CMK (cell line): ENCODE measurements at places on chromosomes 13 and 19.

DNA sequence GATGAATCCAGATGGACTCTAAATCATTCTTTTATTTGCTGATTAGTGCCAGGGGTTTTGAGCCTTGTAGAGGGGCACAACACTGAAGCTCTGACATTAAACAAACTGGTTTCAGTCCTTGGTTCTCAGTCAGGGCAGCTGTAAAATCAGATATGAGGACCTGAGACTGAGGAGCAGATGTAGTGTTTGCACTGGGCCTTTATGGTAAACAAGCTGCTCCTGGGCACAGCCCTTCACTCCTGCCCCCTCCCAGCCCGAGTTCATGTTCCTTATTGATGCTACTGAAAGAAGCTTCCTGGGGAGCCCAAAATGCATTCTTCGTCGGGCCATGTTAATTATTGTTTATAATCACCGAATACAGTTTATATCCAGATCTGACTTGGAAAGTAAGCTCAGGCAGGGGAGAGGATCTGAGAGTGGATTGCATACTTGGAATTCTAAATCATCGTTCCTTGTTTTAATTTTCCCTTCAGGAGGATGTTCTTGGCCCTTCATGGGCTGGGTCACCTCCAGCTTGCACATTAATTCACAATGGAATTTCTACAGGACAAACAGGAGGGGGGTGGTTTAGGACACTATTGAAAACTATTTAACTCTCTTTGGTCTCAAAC is 213.5 kb downstream of the FGF9 start:
- DNase-seq: no peak

DNA sequence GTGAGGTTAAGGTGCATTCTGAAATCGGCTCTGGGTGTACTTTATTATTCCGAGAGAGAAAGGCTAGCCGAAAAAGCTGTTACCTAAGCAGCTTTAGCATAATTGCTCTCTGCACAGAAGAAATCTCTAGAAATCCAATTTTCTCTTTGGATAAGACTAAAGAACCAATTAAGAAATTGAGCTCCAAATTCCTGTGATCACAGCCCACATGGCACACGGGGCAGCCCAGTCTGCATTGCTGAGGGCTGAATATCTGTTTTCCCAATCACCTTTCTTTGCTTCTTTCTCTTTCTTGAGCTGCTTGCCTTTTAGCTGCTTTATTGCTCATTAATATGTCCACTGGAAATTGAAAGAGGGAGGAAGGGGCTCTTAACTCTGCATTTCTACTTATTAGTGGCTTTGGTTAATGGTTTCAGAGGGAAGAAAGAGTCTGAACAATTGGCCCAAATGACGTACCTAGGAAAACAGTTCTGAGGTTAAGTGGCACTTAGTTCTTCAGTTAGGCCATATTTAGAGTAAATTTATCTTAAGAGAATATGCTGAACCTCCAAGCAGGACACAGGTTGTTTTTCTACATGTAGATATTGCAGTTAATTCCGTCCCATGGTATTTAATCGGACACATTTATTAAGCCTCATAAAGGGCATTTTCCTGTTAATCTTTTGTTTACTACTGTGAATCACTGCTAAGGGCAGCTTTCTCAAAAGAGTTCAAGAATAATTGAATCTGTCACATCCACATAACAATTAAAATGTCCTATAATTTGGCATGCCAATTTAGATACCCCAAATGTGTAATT is 265.7 kb downstream of the ABCC4 start:
- DNase-seq: no peak

DNA sequence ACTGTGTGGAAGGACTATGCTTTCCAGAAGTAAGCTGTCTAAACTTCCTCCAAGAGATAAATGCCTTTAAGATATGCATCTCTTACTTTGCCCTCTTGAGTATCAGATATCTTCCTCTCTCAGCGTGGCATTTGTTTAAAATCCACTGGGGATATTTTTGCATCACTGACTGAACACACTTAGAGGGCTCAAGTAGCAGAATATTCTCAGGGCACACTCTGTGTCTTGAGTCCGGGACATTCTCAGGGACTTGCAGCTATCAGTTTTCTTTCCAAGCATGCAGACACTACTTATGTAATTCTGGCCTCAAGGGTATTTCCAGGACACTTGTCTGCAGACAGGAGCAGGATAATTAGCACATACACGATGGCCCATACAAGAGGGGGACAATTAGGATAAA is 84.7 kb downstream of the ERCC5 start:
- DNase-seq: no peak

DNA sequence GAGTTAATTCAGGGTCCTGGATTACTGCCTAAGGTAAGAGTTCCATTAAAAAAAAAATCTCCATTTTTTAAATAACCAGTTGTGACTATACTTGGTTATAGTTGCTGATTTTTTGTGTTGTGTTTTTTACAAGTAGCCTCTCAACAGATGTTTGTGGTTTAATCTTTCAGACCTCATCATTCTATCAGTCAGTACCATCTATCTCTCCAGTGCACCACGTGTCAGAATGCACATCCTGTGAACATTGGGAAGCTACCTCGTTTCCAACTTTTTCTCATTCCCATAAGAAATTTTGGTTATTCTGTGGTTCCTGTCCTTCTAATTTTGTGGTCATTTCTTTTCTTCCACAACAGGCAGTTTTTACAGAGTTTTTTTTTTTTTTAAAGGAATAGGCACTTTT is 39.2 kb downstream of the WDFY2 start:
- DNase-seq: no peak

DNA sequence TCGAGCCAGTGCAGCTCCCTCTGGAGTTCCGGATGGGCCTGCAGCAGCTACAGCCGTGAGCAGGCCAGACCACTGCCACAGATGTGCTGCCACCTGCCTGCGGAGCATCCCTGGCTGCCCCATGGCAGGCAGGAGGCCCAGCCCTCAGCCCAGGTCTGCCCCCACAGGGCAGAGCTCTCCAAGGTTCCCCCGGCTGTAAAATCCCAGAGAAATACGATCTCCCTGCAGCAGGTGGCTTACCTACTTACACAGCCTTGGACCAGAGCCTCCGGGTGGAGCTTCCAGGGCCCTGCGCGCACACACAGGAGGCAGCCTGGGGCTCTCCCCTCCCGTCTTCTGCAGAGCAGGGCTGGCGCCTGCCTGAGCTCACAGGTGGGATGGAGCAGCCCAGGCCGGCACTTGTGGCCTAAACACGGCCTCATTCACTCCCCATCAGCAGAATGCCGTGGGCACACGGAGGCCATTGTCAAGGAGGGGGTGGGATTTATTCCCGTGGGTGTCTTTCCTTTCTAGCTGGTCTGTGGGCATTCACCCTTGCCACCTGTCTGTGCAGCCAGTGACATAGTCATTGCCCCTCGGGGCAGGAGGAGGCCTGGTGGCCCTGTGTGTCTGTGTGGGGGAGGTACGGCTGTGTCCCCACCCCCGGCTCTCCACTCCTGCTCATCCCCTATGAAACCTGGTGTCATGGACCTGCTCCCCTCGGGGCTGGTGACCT is 118.0 kb downstream of the KDM4B start:
- no peak for DNase-seq

DNA sequence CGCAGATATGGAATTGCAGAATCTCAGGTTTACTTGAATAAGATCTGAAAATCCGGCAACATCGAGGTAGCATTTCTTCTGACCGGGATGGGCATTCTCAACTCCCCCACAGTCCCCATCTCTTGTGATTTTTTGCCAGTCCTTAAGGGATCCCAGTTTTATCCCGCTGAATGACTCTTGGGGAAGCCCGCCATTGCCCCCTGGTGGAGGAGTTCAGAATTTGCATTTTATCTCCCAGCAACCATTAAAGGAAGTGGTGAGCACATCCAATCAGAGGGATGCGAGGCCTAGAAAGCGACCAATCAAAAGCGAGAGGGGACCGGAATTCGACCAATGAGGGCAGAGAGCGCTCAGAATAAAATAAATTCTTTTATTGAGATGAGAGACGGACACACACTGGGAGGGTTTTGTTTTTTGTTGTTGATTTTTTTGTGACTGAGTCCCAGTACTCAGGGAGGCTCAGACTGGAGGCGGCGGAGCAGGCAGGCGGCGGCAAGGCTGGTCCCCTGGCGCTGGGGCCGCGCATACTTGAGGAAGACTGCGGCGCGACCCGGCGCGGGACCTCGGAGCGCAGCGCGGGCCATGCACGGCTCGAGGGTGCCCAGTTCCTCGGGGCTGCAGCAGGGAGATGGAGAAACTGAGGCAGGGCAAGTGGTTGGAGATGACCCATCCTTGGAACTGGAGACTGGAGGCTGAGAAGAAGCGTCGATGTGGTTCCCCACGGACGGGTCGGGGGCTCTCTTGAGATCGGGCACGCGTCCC is 3.9 kb upstream of the TTC9B start:
- peak; percentile 79 for DNase-seq

- no peak for DNase-seq
Measured at GRCh38 chr19:28435551-28436271, 777.2 kb downstream of the UQCRFS1 start.

- no peak for DNase-seq
Measured at GRCh38 chr13:46523972-46524752, 28.8 kb upstream of the LRCH1 start.

- DNase-seq: no peak
Measured at GRCh38 chr13:71803066-71803465, 63.9 kb downstream of the DACH1 start.

DNA sequence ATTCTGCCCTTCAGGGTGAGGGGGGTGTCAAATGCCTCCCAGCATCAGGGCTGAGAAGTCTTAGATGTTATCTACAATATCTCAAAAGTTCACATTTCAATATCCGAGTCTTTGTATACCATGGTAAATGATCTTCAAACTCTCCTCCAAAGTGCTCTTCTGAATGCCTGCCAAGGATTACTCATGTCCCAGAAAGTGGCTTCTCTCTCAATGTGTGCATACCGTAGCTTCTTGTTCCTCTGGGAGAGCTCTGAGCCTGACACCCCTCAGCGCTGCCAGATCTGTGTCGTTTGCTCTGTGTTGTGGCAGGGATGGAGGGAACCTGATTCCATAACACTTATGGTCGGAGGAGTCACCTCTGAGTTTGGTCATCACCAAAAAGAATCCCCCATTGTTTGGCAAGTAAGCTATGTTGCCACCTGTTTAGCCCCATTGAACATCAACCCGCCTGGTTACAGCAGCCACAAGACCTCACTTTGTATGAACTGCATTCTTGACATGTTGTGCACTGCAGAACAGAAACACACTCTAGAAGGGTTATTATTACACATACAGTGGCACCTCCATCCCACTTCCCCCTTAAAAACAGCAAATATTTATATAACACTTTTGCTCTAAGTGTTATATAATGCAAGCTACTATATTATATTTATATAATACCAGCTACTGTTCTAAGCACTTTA is 163.1 kb upstream of the MIR17HG start:
- no peak for DNase-seq

DNA sequence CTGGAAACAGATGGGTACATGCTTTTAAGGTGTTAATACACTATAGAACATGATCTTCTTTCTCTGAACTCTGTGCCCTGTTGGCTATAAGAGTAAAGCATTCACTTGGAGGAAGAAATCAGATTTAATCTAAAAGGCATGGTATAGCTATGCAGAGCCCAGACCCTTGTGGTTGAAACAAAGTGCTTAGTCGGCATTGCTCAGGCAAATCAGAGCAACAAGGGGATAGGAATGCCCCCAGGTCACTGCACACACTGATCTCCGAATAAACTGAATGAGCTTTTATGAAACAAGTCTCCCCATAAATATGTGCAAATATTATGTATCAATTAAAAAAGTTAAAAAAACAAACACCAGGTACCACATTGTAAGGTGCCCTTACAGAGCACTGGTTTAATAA is 52.0 kb upstream of the RGCC start:
- DNase-seq: no peak

- DNase-seq: no peak
Measured at GRCh38 chr13:109780845-109781383, 5.5 kb downstream of the IRS2 start.

- no peak for DNase-seq
Measured at GRCh38 chr13:79382545-79383275, 23.3 kb downstream of the RBM26 start.

GRCh38 chr13:109728061-109728460 is 58.3 kb downstream of the IRS2 start:
- no peak for DNase-seq

- no peak for DNase-seq
Measured at GRCh38 chr13:93859716-93860115, 619.8 kb downstream of the DCT start.

DNA sequence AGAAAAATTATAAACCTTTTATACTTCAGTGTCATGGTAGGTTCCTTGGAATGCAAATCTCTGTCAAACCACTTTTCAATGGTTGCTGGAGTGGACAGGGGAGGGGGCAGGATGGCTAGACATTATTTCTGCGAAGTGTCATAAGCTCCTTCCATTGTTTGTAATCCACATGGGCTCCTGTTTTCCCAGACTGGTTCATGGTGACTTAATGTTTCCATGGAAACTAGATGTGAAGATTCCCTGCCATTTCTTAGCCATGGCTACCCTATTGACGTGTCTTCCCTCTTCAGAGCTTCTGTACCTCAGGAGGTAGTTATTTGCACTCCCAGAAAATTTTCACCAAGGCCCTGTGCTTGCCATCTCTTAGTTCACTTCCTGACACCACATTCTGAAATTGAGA is 95.3 kb downstream of the UFM1 start:
- DNase-seq: no peak

DNA sequence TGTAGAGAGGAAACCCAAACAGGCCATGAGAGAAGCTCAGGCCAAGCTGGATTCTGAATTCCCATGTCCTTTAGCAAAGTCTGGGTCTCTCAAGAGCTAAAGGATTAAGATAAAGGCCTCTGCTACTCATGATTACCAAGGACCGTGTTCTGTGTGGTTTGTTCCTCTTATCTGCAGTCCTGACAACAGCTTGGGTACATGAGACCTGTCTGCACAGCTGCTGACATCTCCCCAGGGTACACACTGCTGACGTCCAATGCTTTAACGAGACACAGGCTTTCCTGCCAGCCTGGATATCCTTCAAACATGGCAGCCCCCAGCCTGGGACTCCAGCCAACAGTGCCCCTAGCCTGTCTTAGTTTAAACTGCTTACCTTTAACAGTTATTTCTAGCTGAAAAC is 211.0 kb downstream of the SLC7A1 start:
- DNase-seq: no peak

- DNase-seq: no peak
Measured at GRCh38 chr19:15562861-15563260, 52.2 kb upstream of the CYP4F8 start.

GRCh38 chr13:79459906-79460305 is 21.0 kb upstream of the NDFIP2 start:
- no peak for DNase-seq

GRCh38 chr13:41835871-41836270 is 125.0 kb downstream of the VWA8 start:
- DNase-seq: no peak

DNA sequence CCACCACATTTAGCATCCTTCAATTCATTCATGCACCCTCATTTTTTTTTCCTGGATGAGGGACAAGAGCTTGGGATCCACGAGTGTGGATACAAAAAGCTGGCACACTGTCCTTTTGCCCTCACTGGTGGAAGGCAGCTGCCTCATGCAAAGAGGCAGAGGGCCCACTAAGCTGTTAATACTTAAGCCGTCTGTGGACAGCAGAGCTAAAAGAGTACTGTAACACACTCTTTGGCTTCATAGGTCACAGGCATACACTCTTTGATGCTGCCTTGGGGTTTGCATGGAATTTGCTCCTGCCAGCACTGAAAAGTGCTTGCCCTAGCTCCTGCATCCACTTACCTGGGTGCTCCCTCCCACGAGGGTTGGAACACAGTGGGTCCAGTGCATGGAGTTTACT is 978.4 kb upstream of the SPRY2 start:
- no peak for DNase-seq

GRCh38 chr13:46386392-46387063 is 524 bp downstream of the RUBCNL start:
- no peak for DNase-seq
